Stimulated activated CD4-positive, alpha-beta T cell treated with anti-CD3 and anti-CD28 coated beads, TNF-alpha, amount 100 ng/mL, for 1 hour (primary cell): ENCODE measurements at places on chromosomes 11 and 22.

GRCh38 chr11:3136546-3137455 lies 28.3 kb downstream of the OSBPL5 start:
- DNase-seq, result no peak

GRCh38 chr11:92443199-92443598 lies 218.6 kb downstream of the FAT3 start:
- DNase-seq, result no peak

GRCh38 chr11:61080526-61080925 lies 21.8 kb upstream of the CD5 start:
- DNase-seq, result no peak

DNA sequence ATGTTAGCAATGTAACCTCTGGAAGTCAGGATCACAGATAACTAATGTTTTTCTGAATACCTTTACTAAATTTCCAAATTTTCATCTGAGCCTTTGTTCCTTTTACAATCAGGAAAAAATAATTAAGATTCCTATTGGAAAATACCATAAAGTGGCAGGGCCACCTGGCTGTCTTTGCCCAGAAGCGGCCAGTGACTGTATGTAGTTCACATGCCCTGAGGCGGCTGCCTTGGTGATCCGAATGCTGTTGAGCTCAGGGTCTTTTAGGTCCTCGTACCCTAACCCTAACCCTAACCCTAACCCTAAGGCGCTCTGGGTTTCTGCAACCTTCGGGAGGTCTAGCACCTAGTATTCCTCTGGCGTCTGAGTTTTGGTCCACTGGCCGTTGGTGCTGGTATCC lies 8.5 kb upstream of the ARFGAP3 start:
- DNase-seq, result no peak

- DNase-seq, result no peak
Measured at GRCh38 chr11:96373826-96374225, 15.9 kb downstream of the CCDC82 start.

GRCh38 chr11:26247340-26247739 lies 84.6 kb upstream of the ANO3 start:
- DNase-seq, result no peak

- DNase-seq, result no peak
Measured at GRCh38 chr11:71913756-71914526, 14.5 kb downstream of the XNDC1N start.

DNA sequence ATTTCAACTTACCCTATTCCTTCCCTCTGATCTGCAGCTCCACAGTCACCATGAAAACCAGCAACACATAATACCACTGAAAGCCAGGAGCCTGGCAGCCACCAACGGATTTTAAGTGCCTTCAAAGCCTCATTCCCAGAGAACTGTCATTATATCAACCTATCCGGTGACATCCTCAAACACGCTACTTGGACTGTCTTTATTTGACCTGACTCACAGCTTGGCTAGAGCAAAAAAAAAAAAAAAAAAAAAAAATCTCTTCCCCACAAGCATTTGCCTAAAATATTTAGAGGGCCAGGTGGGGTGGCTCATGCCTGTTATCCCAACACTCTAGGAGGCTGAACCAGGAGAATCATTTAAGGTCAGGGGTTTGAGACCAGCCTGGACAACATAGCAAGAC lies 32.4 kb upstream of the ARHGAP32 start:
- DNase-seq, result no peak

DNA sequence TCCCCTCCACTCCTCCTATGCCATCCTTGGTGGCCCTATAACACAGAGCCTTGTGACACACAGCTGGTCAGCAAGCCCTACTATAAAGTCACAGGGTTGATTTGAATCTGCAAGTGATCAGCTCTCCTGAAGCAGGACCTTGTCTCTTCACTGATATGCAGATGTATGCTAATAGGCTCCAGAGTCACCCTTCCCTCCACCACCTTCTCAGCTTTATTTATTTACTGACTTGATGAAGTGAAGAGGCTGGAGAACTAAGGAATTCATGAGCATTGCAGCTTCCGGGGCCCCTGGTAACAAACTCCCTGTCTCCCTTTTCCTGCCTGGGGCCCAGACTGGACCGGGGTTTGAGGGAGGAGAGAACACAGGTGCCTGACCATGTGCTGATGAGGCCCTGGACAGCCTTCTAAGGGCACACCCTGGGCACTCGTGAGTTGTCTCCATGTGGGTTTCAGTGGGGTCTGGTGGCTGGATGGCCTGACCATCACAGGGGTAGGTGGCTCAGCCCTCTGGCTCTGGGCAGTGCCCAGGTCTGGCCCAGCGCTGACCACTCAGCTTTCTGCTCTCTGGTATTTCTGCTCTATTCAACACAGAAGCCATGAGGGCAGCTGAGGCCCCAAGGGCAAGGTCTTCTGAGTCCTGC lies 307.5 kb downstream of the NTM start:
- no peak for DNase-seq

DNA sequence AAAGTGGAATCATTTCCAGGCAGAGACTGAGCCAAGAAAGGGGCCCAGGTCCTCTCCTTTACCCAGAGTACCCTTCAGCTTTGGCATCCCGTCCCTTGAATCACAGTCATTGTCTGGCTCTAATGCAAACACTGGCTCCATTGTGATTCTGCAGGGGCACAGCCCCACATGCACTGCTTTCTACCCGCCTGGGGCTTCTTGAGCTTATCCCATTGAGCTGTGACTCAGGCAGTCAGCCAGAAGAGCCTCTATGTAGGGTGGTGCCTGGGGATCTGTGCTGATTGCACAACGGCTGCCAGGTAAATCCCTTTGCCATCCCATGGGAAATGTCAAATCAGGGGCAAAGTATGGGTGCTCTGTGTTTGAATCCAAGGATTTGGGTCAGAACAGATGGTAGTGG lies 88.9 kb downstream of the RASSF10 start:
- no peak for DNase-seq

DNA sequence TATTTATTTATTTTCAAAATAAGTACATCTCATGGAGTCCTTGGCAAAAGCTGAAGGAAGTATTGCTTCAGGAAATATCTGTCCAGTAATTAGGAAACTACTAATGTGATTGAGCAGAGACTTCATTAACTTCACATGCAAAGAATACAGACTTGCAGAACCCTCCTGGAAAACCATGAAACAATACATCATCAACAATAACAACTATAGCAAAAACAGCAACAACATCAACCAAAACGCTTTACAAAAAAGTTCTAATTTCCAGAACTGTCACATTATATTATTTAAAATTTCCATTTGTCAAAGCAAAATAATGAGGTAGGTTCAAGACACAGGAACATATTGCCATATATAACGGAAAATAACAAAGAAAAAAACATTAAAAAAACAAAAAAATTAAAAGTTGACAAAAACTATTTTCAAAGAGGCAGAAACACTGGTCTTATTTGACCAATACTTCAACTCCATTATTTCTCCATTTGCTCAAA lies 79.8 kb upstream of the TOP3B start:
- no peak for DNase-seq
